ENCODE measurements at places on chromosomes 11 and 22.

DNA sequence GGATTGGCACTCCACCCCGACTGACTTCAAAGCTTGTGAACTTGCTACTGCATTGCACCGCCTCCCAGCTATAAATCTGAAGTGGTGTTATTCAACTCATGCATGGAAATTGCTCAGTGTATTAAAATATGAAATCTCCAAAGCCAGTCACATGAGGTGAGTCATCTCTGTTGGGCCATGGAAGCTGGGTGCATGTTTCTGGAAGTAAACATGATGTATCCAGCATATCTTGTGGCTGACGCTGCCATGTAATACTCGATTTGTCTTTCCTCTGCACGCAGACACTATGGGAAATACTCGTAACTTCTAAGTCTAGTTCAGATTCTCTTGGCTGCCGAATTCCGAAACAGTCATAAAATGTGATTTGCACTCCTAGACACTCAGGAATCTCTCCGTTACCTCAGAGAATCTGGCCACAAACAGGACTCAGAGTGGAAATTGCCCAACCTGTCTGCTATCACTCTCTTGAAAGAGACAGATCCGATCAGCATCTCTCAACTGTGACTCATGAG lies 154.9 kb upstream of the MPPED2 start:
- no peak for DNase-seq

- no peak for DNase-seq
These were observed 23.7 kb downstream of the PAK1 start for GRCh38 chr11:77450227-77450626.

- no peak for DNase-seq
These were observed 273.0 kb downstream of the CASP12 start for GRCh38 chr11:104625246-104625645.

DNA sequence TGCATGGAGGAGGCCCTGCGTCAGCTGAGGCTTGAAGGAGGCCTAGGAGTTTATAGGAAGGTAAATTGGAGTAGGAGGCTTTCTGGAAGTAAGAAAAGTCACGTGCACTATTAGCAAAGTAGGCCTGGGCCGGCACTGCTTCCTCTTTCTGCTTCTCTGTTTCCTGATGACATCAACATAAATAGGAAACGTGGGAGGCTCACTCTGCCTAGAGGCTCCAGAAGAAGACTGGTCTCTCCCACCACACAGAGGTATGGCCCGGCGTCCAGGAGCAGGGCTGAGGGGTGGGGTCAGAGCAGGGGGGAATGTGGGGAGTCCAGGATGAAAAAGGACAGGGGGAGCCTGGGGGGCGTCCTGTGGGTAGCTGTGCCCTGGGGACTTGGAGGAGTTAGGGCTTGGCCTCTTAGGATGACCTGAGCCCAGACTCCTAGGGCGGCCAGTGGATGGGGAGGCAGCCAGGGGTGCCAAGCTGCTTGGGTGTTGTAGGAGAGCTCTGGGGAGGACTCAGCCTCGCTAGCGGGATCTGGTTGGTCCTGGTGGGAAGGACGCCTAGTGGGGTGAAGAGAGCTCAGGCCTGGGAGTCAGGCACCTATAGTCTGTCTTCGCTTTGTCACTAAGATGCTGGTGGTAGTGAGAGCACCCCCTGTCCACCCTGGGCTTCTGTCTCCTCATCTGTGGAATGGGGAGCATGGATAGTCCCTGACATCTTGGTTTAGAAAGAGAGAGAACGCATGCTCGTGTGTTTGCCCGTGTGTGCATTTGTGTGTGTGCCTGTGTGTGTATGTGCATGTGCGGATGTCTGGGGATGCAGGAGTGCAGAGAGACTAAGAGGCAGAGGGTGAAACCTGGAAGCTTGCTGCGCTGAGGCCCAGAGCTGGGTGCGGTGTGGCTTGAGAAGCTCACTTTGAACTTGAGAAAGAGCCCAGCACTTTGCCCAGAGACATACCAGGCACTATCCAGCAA lies at the start of gene CSF2RB:
CSF2RB (plus strand) TSS at position 202 of the 963 bp plus-strand sequence. CDS start 8,580 bp downstream, outside the sequence.
- peak; percentile 62 for DNase-seq
